ENCODE measurements at places on chromosomes 6 and 20.

DNA sequence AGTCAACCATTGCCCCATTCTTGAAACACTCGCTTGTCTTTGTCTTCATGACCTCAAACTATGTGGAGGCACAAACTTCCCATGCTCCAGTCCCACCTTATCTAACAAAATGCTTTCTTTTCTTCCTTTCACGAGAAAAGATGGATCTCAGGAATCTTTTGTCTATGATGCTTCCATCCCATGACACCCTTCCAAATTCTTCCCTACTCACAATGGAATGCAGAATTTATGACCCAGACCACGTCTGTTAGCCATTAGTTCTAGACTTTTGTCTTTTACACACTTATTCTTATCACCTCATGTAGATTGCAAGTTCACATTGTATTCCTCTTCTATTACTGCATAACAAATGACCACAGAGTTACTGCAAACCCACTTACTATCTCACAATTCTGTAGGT is 24.2 kb upstream of the LAMP5 start:
- no peak for DNase-seq

- DNase-seq, result no peak
Measured at GRCh38 chr6:137581019-137581707, 87.0 kb upstream of the OLIG3 start.

GRCh38 chr6:5146398-5146797 is 61.3 kb downstream of the PPP1R3G start:
- DNase-seq, result no peak

- DNase-seq, result no peak
Measured at GRCh38 chr6:96611342-96611991, 48.5 kb downstream of the FHL5 start.

GRCh38 chr6:127385668-127386430 is 42.4 kb upstream of the ECHDC1 start:
- DNase-seq, result no peak

- no peak for DNase-seq
Measured at GRCh38 chr6:121925534-121926255, 473.8 kb upstream of the HSF2 start.

DNA sequence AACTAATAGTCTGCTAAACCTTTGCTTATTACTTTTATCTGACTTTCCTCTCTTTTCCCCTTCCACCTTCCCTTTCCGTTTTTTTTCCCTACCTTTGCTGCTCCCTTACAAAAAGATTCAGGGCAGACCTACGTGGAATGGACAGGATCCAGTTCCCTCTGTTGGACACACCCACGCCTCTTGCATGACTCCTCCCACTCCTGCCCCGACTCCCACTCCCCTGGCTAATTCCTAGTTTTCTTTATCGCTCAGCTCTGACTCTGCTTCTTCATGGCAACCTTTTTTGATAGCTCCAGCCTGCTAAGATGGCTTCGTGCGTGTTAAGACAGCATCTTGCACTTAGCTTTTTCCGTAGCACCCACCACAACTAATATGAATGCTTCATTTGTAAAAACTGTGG is 715.6 kb upstream of the NRSN1 start:
- DNase-seq, result no peak

DNA sequence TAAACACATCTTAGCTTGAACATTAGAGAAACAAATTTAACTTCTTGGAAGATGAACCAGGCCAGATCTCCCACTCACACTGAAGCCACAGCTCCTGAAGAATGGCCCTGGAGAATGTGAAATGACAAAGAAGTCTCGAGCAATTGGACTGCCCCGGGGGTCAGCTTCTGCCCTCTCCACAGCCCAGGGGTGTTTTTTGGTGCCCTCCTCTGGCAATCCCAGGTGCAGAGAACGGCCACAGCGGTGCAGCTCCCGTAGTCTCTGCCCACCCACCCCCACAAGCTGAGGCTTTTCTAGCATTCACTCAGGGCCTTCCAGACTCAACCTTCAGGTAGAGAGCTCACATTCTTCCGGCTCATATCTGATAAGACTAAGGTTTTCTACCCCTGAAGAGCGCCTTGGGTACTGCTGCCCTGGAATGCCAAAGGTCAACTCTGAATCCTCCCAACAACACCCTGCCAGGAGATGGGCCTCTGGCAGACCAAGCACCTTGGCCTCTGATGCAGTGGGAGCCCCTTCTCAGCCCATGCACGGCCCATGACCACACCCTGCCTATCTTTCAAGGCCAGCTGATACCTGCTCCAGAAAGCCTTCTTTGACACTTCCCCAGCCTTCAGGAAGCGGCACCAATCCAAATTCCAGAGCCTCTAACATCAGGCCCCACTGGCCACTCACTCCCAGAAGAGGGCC is 208.3 kb downstream of the SYNDIG1 start:
- DNase-seq, result no peak

DNA sequence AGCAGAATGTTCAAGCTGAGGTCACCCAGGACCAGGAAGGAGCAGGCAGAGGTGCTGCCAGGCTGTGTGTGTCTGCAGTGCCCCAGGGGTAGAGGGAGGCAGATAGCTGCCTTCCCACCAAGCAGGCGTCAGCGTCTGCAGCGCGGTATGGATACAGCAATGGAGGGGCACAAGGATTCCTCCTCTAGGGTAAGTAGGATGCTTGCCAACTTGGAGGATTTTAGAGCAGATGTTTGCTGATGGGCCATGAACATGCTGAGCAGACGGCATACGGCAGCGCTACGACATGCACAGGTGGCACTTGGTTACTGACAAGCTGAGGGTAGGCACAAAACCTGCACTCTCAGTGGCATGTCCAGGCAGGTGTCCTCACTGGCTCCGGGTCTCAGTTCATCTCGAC is 48.1 kb downstream of the PSMG4 start:
- no peak for DNase-seq

DNA sequence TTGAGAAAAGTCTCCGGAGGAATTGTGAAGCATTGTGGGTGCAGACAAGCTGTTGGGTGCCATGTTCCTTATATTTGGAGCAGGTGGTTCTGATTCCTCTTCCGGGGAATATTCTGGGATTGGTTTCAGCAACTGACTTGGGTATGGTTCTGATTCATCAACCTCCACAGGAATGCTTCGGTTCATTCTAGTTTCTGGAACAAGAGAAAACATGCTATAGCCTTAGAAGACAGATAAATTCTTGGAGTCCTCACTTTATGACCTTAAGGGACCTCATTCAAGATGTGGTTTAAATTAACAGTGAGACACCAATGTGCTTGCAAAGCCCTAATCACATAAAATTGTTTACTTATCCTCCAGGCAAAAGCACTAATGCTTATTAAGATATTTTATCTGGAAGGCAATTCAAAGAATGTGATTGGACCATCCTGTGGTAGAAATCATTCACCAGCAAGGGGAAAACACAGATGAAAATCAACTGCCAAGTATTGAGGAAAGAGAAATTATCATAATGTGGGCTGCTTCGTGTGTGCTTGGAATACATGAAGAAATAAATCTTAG is 13.7 kb downstream of the TRAF3IP2 start:
- no peak for DNase-seq

DNA sequence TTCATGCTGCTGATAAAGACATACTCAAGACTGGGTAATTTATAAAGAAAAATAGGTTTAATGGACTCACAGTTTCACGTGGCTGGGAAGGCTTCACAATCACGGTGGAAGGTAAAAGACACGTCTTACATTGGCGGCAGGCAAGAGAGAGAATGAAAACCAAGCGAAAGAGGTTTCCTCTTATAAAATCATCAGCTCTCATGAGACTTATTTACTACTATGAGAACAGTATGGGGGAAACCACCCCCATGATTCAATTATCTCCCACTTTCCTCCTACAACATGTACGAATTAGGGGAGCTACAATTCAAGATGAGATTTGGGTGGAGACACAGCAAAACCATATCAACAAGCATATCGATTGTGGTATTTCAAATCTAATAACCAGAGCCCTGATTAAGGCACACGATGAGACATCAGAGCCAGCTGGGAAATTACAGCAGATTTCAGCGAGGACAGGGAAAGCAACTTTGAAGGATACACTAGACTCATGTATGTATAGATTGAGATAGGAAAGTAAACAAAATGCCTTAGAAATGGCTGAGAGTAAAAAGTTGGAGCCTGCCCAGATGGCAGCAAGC is 129.8 kb upstream of the GJE1 start:
- no peak for DNase-seq

GRCh38 chr6:34617231-34617630 is 61.1 kb upstream of the SPDEF start:
- DNase-seq, result no peak

DNA sequence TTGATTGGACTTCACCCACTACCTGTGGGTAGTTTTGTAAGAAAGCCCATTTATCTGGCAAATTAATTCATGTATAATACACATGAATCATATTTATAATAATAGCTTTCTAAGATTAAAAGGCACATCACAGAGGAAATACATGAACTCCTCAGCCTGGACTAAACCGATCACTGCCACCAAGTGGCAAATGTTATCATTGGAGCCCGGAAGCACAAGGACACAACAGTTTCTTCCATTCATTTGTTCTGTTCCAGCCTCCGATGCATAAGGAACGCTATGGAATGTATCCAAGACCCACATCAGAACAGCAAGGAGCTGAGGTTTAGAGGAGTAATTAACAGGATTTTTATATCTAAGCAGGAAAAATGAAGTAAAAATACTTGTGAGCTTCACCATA is 13.9 kb upstream of the IPCEF1 start:
- DNase-seq, result peak; percentile 30

GRCh38 chr20:389220-389619 is 8.7 kb downstream of the TRIB3 start:
- peak; percentile 12 for DNase-seq

GRCh38 chr6:47344022-47344421 is 34.3 kb upstream of the TNFRSF21 start:
- no peak for DNase-seq

GRCh38 chr6:163170294-163170883 is 244.1 kb upstream of the QKI start:
- DNase-seq, result peak; percentile 38

- DNase-seq, result no peak
Measured at GRCh38 chr6:36067374-36068011, 39.9 kb downstream of the MAPK14 start.

- no peak for DNase-seq
Measured at GRCh38 chr6:46263707-46264086, 92.9 kb upstream of the ENPP5 start.

DNA sequence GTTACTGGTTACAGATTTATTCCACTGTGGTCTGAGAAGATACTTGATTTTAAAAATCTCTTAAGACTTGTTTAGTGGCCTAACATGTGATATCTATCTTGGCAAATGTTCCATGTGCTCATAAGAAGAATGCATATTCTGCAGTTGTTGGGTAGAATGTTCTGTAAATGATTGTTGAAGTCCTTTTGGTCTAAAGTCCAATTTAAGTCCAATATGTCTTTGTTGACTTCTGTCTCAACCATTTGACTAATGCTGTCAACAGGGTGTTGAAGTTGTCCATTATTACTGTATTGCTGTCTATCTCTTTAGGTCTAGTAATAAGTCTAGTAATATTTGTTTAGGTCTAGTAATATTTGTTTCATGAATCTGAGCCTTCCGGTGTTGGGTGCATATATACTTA is 387.8 kb upstream of the RUNX2 start:
- no peak for DNase-seq

DNA sequence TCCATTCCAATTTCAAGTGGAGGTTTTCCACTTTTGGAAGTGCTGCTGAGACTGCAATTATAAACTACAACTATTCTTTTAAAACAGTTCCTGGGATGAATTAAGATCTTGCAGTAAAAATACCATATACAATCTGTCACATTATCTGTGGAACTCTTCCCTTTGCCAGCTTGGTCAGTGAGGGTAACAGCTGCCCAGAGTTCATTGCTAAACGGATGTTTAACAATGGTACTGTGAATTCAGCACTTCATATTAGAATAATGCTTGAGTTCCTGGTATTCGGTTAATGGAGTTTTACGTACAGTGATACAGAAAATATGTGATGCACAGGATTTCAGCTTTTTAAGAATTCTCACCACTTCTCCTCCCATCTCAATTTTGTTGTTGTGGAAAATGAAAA is 51.5 kb downstream of the KCNS1 start:
- no peak for DNase-seq

DNA sequence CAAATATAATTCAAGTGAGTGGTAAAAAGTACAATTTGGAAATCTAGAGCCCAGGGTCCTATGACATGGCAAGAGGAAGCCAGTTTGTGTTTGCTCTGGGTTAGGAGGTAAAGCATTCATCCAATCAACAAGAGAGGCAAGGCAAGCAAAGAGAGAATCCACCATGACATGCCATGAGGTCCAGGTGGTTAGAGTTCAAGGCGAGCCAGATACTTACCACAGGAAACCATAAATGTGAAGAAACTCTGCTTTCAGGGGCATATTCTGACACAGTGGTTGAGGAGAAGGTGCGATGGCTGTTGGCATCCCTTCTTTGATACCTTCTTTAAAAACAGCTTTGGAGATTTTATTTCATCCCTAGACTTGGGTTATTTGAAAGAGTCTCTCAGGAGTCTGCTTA is 193.8 kb upstream of the MAN1A1 start:
- DNase-seq, result no peak

- no peak for DNase-seq
Measured at GRCh38 chr6:150245148-150245935, 102.5 kb downstream of the PPP1R14C start.

GRCh38 chr20:24628985-24629384 is 159.6 kb downstream of the SYNDIG1 start:
- no peak for DNase-seq

- no peak for DNase-seq
Measured at GRCh38 chr6:108145639-108146038, 20.2 kb upstream of the NR2E1 start.

DNA sequence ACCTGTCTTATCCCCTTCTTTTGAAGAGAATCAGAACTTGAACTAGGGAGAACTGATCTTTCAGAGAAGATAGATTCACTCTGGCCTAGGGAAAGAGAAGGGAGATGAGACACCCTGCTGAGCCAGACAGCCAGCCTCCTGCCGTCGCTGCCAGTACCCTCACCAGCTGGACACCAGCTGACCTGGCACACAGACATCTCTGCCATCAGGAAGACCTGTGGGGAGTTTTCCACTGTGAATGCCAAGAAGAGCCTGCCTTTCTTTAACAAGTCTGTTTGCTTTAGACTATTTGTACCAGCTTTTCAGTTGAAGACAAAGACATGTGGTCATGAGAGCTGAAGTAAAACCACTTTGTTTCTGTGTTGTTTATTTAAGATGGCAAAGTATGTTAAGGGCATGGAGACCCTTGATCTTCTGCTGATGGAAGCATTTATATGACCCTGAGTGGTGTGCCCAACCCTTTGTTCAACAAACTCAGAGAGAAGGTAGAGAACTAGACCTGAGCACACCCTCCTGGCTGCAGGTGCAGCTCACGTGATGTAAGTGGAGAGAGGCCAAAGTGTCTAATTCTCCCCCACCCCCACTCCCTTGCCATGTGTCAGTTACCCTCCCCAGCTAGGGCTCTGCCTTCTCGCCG is 82.3 kb upstream of the SLC24A3 start:
- no peak for DNase-seq
